ENCODE measurements at places on chromosomes 3 and 15. TPM values are rescaled to one million over a fixed set of nuclear protein-coding genes. Genes with fewer than 3 reads are reported as not detected.
A peak's percentile ranks its signal among the peaks of the same experiment; 100 is the strongest.

- no peak for DNase-seq
Measured at GRCh38 chr3:88469216-88469615, 319.5 kb downstream of the C3orf38 start.

DNA sequence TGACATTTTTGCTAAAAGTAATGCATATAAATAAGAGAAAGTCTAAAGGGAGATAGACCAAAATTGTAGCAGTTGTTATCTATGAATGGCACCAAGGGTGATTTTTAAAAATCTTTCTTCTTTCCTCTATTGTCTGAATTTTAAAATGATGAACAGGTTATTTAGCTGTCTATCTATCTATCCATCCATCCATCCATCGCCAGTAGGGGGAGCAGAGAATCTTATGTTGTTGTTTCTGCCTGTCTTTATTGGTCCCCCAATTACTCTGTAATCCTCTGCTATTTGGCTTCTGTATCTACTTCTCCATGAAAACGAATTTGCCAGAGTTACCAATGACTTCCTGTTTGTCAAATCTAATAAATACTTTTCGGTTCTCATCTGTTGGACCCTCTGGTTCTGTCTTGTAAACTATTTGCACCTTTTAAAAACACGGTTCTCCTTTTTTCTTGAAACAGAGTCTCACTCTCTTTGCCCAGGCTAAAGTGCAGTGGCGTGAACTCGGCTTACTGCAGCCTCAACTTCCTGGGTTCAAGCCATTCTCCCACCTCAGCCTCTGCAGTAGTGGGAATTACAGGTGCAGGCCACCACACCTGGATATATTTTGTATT lies 86.0 kb downstream of the ECT2 start:
- DNase-seq: peak; percentile 36

The SEMA5B gene
- 1.7 TPM for total RNA-seq

DNA sequence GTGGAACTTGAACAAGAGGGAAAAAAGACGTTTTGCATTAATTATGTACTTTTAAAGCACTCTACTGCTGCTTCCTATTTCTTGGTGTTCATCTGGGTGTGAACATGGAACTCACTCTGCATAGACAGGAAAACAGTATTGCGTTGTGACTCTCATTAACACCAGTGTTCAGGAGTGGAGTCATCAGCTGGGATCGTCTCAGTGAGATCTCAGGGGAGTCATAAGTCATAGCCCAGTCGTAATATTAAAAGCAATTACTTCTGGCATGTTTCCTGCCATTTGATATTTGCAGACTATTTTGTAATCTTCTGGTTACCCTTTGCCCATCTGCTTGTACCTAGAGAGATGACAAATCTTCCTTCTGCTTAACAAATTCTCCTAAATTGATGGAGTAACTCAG lies 462.0 kb upstream of the ATP11B start:
- no peak for DNase-seq

- DNase-seq: no peak
Measured at GRCh38 chr3:88385090-88385489, 235.3 kb downstream of the C3orf38 start.

GRCh38 chr15:32864051-32864450 lies 146.2 kb downstream of the GREM1 start:
- no peak for DNase-seq

The FBXL22 gene
- 58.4 TPM for total RNA-seq

DNA sequence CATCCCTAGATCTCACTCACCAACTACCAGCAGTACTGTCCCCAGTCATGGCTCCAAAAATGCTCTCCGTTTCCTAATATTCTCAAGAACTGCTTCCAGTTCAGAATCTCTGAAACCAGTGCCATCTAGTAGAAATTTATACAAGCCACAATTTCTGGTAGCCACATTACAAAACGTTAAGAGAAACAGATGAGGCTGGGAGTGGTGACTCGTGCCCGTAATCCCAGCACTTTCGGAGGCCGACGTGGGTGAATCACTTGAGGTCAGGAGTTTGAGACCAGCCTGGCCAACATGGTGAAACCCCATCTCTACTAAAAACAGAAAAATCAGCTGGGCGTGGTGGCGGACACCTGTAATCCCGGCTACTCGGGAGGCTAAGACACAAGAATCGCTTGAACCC lies 78.4 kb upstream of the RAD18 start:
- no peak for DNase-seq

DNA sequence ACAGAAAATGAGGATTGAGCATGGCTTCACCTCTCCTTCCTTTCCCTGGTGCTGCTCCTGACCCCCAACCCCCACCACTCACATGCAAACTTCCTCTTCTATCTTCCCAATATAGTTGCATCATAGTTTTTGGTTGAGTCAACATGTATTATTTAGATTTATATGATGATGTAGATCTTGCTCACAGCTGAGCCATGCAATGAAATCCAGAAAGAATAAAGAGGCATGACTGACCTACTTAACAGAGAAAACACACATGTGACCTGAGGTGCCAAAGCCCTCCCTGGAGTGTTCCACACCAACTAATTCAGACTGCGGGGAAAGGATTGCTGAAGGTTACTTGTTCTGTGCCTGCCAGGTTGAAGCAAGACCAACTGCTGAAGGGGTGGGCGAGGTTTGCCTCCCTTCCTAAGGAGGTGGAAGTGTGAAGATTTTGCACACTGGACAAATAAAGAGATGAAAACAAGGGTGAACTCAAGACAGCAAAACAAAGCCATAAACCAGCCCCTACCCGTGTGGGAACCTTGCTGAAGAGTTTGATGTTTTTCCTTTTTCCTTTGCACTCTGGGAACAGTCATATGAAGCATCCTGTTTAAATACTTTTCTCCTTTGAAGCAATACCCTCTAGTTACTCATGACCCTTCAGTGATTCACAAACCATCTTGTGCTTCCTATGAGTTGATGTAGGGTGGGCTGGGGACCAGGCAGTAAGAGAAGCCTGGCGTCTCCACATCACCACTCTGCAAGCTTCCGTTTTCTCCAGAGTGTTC lies 155.2 kb upstream of the UBE2E1 start:
- DNase-seq: no peak

The BHLHE40 gene
- total RNA-seq: 56.5 TPM

The MOBP gene
- total RNA-seq: 0.14 TPM

DNA sequence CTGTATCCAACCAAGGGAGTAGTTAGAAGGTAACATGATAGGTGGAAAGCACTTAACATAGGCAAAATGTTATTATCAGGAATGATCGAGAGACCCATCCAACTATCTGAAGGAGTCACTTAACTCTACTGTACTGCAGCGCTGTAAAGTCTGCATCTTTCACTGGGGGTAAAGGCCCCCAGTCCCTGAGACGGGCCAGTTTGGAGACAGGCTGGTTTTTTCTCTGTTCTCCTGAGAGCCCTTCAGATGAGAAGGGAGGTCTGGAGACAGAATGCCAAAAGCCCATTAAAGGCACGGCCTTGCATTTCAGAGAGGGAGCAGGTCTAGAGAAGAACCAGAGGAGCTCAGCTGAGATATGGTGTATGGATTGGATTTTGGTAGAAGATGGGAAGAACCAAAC lies 71.3 kb upstream of the CGNL1 start:
- DNase-seq: no peak

The FOXB1 gene
- not detected for total RNA-seq

DNA sequence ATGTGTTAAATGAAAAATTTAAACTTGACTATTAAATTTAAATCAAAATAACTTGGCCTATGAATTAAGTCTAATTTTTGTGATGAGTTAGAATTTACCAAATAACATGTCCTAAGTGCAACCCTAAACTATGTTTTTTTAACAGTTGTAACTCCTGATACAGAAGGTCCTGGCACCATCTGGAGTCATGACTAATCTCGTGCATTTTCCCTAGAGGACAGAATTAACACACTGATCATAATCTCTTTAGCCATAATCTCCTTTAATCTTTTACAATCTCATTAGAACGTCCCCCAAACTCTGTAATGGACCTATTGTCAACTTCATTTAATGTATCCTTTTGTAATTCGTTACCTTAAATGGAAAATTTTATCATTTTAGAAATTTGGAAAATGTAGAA lies 100.6 kb downstream of the SUCNR1 start:
- no peak for DNase-seq

DNA sequence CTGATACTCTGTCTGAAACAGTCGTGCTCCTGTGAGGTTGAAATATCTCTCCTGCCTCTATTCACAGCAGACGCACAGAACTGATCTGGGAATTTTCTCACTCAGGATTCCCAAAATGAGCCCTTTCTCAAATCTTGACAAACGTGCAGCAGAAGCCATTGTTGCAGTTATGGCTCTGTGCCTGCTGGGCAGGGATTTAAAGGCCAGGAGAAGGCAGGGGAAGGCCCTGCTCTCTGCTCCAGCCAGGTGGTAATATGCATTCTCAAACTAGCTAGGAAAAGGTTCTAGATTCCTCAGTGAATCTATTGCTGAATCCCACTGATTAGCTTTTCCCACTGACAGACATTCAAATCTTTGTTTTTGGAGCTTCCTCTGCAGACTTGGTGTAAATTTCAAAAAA lies 2.2 kb downstream of the MINAR1 start:
- no peak for DNase-seq

DNA sequence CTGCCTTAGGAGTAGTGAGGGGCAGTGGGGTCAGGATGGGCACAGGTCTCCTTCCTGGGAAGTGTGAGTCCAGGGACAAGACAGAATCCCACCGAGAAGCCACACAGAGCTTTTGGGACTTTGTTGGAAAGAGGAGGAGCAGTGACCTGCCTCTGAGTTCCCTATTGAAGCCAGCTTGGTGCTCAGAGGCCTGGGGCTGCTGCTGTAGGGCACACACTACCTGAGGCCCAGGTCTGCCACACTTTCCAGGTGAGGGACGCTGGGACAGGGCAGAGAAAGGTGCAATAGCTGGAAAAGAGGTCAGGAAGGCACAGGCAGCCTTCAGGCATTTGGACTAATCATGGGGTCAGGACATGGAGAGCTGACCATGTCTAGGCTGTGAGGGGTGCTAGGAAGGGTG lies 67.7 kb downstream of the SCN5A start:
- DNase-seq: no peak

GRCh38 chr3:118267588-118267987 lies 767.1 kb downstream of the IGSF11 start:
- no peak for DNase-seq

GRCh38 chr15:38215707-38216106 lies 36.9 kb upstream of the SPRED1 start:
- DNase-seq: no peak

The BMF gene
- total RNA-seq: 36.2 TPM

- DNase-seq: no peak
Measured at GRCh38 chr15:98720031-98720430, 71.7 kb downstream of the IGF1R start.

The ZBTB47 gene
- 41.2 TPM for total RNA-seq

DNA sequence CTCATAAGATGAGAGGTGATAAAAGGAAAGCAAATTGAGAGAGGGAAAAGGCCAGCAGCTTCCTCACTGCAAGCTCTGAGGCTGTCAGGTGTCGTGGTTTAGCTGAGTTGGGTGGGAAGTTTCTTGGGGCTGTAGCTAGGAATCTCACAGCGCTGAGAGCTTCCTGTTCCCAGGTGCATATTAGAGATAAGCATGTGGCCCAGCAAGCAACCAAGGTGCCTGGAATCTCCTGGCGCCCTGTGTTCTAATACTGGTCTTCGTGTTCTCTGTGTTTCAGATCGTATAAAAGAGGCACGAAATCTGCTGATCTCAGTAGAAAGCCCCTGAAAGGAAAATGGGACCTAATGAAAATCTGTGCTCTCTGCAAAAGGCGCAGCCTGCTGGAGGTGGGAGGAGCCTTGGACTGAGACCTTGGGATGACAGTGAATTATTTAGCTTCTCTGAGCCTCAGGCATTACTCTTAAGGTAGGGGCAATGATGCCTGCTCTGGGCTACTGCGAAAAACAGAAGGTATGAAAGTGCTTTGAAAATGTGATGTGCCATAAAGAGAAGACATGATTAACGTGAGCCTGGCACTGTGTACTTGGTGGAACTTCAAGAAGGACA lies 499.9 kb downstream of the TBL1XR1 start:
- DNase-seq: no peak

The PLCL2 gene
- 26.1 TPM for total RNA-seq
